ENCODE measurements at places on chromosomes 12 and 14.

- peak; percentile 64 for DNase-seq
Observed at GRCh38 chr14:23302290-23303225, at the start of gene PPP1R3E. TSS of gene PPP1R3E (minus strand) at chr14:23302859. CDS start at chr14:23302576, 283 bp downstream.

DNA sequence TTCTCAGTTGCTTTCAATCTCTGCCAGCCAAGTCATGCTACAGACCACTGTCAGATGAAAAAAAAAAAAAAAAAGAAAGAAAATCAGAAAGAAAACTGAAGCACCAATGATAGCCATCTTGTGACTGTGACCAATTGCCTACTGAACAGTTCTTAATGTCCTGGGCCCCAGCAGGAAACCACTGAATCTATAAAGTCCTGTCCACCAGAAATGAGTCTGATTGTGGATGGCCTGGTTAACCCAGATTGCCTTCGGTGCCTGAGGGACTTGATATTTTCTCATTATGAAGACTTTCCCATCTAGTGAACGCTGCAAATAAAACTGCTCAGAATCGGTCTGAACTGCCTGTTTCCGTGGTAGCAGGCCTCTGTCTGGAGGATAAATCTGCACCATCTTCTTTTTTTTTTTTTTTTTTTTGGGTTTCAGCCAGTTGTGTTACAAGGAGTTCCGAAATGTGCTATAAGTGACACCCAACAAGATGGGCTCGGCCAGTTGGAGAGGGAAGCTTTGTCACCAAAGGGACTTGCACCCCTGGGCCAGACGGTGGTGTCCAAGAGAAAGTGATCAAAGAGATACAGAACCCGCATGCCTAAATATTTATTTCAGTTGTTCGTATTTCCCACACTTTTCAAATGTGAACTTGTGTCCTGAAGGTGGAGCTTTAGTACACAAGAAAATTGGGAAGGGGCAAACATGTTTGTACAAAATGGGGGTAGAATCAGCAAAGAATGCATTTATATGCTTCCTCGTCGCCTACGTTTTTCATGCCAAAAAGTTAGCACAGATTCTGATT lies 3.0 kb upstream of the PLXNC1 start:
- DNase-seq = peak; percentile 48

- no peak for DNase-seq
Observed at GRCh38 chr12:13241833-13242488, 45.4 kb downstream of the EMP1 start.

GRCh38 chr14:54606178-54606577 lies 39.2 kb downstream of the SAMD4A start:
- no peak for DNase-seq

- no peak for DNase-seq
Observed at GRCh38 chr12:124562796-124563181, 4.6 kb downstream of the NCOR2 start.

DNA sequence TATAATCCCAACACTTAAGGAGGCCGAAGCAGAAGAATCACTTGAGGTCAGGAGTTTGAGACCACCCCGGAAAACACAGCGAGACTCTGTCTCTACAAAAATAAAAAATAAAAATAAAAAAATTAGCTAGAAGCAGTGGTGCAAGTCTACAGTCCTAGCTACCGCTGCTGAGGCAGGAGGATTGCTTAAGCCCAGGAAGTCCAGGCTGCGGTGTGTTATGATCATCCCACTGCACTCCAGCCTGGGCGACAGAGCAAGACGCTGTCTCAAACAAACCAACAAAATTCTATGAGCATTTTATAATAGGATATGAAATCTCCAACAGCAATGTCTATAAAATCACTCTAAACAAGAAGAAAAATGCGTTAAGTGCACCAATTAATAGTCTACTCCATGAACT lies 75.3 kb downstream of the PPP1R12A start:
- DNase-seq = no peak

DNA sequence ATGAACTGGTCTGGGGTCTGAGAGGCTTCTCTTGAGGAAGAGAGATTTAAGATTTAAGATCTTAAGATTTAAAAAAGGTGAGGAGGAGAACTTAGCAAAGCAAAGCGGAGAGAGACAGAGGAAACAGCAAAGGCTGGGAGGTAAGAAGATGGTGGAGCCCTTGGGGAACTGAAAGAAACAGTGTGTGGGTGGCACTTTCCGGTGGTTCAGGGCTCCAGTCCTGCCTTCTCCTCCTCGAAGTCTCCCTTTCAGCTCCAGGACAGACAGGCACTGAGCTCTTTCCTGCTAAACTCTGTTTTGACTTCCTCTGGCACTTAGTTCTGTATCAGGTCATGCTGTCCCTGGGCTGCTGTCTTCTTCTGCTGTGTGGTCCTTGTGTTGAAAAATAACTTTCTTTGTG lies 298.7 kb upstream of the SRRM4 start:
- no peak for DNase-seq

GRCh38 chr14:36161776-36162175 lies 14.7 kb downstream of the PTCSC3 start:
- DNase-seq = no peak

GRCh38 chr12:5078423-5078822 lies 34.7 kb downstream of the KCNA5 start:
- DNase-seq = no peak

DNA sequence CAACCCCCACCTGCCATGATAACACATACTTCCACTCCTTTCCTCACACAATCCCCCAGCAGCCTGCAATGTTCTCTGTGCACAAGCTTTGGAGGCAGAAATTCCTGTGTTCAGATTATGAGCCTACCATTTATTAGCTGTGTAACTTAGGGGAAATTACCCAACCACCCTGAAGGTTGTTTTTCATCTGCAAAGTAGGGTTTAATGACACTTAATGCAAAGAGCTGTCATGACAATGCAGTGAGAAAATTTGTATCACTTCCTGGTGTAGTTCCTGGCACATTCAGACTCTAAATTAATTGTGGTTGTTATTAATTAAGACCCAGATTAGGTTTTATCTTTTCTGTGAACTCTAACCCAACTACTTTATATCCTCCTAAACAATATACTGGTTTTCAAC lies 122.4 kb upstream of the DYRK2 start:
- DNase-seq = no peak

- no peak for DNase-seq
Observed at GRCh38 chr12:234019-234418, 20.1 kb upstream of the SLC6A12 start.

DNA sequence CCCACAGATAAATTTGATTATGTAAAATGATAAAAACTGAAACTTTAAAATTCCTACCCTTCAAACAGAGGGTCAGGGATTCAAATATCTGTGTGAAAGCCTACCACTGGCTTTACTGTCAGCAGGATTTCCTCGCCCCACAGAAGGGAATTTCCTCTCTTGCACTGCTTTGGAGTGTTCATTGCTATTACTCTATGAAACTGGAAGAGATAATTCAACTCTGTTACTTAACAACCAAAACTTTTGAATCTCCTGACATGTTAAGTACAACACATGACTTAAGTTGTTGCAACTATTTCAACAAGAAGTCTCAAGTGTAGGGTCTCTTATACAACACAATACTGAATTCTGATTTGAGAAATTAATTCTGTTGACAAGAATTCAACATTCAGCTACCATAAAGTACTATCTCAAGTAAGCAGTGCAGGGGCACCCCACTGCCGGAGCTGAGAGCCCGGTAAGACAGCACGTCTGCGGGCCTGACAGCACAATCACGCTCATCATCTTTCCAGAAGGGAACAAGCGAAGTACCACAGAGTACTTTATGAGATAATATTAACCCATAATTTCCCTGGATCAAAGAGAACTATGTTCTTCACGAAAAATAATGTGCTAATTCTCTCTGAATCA lies 22.9 kb downstream of the DICER1 start:
- DNase-seq = no peak

GRCh38 chr12:3204730-3205531 lies 127.8 kb downstream of the TSPAN9 start:
- DNase-seq = no peak

DNA sequence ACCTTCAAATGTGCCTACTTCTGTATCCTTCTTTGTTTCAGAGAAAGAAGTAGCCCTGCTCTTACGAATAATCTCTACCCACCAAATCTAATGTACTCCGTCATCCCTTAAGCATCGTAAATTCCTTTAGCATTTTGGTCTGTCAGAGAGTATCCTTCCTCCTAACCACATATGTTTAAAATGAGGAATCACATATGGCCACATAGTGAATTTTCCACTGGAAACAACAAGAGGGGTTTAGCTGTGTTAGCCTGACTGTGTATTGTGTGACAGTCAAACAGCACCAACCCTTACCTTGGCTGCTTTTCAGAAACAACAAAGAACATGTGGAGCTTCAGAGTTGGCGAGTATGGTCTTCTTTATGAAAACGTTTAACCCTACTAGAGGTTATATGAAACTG lies 5.5 kb downstream of the LUM start:
- no peak for DNase-seq

DNA sequence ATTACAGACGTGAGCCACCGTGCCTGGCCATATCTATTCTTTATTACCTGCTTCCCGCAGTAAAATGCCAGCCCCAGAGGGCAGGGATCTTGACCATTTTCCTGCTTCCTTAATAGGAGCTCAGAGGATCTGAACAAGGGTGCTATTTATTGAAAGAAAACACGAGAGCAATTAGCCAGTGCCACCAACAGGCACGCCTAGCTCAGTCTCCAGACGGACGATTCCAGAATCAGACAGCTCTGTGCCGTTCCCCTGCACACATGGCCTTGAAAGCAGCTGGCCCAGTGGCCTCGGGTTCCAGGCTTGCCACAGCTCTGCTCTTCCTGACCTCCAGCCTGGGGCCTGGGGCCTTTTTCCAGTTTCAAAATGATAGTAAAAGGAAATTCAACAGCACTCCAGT lies 135.2 kb upstream of the RFLNA start:
- no peak for DNase-seq

- no peak for DNase-seq
Observed at GRCh38 chr12:122528992-122529391, 1.9 kb downstream of the KNTC1 start.

- no peak for DNase-seq
Observed at GRCh38 chr14:77883847-77884238, 83.9 kb downstream of the ADCK1 start.

DNA sequence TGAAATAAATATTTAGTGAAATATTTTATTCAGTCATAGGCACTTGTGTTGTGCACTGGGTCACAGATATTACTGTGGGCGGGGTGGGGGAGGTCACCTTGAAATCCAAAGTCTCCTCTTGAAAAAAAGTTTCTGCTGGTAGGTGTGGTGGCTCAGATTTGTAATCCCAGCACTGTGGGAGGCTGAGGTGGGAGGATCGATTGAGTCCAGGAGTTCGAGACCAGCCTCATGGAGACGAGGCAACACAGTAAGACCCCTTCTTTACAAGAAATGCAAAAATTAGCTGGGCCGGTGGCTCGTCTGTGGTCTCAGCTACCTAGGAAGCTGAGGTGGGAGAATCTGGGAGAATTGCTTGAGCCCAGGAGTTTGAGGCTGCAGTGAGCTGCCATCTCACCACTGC lies 913 bp upstream of the C2CD5 start:
- no peak for DNase-seq

DNA sequence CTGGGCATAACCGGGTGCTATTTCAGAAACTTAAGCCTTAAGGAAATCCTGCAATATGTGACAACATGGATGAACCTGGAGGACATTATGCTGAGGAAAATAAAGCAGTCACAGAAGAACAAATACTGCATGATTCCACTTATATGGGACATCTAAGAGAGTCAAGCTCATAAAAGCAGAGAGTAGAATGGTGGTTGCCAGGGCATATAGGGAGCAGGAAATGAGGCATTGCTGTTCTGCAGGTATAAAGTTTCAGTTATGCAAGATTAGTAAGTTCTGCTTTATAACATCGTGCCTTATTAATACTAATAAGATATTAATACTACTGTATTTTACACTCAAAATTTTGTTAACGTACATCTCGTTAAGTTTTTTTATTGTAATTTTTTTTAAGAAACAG lies 124.2 kb upstream of the ATF1 start:
- no peak for DNase-seq

DNA sequence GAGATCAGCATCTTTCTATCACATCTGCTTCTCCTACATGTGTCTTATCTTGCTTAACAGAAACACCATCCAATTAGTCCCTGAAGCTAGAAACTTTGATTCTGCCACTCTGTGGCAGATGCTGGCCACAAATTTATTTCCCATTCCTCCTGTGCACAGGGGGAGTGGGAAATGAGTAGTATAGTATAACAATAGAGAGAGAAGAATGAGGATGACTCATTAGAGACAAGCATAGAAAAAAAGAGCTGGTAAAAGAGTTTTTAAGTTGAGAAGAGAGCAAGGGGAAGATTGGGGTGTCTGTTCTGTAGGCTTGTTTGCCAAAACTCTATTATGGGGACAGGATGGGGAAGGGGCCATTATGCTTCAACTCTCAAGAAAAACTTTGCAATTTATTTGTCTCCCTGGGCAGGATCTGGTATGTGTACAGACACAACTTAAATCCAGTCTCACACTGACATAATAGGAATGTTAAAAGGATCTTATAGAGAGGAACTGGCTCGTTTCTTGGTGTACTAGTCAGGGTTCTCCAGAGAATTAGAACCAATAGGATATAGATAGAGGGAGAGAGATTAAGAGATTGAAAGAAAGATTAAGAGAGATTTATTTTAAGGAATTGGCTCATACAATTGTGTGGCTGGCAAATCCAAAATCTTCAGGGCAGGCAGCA lies 142.6 kb upstream of the CPSF6 start:
- DNase-seq = peak; percentile 42

- DNase-seq = no peak
Observed at GRCh38 chr12:29907461-29907860, 123.7 kb upstream of the TMTC1 start.

- DNase-seq = no peak
Observed at GRCh38 chr14:100865682-100866591, 37.6 kb downstream of the RTL1 start.

DNA sequence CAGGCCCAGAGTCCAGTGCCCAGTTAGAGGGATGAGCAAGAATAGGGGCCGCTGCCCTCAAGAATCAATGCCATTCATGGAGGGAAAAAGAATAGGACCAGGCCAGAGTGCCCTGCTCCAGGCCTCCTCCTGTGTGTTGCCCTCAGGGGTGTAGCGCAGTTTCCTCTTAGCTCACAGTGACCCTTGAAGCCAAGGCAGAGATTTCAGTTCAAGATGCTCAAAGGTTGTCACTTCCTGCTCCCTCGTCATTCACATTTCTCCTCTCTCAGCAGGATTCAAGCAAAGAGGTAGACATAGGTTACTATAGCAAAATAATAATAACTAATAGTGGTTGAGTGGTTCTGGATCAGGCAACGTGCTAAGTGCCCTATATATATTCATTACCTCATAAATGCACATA lies 55.1 kb upstream of the PELI2 start:
- no peak for DNase-seq
